ENCODE measurements at places on chromosomes 16 and 17.

DNA sequence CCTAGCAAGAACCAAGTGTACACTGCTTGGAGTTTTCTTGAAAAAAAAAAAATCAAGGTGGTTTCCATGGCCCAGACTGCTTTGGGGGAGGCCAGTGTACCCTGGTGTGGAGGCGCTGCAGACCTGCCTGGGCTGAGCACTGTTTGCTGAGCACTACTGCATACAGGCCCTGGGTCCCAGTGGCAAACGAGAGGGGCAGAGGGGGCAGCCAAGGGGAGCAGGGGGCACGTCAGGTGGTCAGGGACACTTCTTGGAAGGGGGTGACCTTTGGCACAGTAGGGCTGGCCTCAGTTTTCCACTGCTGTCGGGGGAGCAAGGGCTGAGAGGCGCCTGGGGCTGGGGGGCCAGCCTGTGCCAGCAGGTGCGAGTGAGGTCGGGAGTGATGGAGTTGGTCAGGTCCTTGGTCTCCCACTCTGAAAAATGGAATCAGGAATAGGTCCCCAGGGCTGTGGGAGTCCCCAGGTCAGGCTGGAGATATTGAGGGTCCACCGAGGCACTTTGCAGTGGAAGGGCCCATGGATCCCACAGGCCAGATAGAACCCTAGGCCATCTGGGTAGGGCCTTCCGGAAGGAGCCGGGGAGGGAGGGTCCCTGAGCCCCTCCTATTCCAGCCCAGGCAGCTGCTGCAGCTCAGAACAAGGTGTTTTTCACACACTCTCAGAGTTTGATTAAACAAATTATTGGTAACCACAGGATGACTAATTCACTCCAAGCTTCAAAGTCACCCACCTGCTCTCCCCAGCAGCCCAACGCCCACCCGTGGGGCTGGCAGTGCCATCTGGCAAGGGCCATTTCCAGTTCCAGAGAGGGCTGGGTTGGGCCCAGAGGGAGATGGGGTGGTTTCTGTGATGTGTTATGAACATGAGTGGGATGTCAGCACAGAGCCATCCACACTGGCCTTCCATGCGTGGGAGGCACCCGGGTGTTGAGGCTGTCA lies 3.5 kb downstream of the ZFPM1 start:
- DNase-seq: no peak

DNA sequence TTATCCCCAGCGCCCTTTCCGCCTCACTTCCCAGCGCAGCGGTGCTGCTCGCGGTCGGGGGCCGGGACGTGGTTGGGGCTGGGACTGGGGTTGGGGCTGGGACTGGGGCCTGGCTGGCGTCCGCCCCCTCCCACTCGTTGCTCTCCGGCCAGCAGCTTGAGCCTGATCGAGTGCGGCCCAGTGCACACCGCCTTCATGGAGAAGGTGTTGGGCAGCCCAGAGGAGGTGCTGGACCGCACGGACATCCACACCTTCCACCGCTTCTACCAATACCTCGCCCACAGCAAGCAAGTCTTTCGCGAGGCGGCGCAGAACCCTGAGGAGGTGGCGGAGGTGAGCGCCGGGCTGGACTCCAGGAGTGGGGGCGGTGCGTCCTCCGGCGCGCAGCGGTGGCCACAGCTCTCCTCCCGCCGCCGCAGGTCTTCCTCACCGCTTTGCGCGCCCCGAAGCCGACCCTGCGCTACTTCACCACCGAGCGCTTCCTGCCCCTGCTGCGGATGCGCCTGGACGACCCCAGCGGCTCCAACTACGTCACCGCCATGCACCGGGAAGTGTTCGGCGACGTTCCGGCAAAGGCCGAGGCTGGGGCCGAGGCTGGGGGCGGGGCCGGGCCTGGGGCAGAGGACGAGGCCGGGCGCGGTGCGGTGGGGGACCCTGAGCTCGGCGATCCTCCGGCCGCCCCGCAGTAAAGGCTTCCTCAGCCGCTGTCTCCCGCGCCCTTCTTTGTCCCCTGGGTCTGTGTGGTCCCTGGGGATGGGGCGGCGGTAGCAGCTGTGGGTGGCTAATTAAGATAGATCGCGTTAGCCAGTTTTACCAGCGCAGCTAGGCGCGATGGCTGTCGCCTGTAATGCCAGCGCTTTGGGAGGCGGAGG lies 1.8 kb downstream of the HSD17B1 start:
- peak; percentile 80 for DNase-seq

DNA sequence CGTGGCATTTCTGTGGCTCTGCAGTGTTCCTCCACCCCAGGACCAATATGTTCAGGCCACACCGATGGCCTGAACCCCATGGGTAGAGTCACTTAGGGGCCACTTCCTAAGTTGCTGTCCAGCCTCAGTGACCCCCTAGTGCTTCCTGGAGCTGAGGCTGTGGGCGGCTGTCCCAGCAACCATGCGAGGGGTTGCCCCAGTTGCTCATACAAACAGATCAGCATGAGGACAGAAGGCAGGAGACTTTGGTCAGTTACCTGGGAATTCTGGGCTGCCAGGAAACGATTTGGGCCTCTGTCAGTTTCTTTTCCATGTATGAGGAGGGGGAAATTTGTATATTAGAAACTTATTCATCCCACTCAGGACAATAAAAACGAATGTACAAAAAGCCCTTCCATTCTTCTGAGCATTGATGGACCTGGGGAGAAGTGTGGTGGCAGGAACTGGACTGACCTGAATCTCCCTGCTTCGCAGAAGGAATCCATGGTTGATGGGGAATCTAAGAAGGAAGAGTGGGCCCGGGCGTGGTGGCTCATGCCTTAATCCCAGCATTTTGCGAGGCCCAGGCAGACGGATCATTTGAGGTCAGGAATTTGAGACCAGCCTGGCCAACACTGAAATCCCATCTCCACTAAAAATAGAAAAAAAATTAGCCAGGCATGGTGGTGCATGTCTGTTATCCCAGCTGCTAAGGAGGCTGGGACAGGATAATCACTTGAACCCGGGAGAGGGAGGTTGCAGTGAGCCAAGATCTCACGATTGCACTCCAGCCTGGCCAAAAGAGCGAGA lies 4.9 kb upstream of the IL32 start:
- no peak for DNase-seq

GRCh38 chr17:65472666-65473309 lies 88.7 kb downstream of the AXIN2 start:
- no peak for DNase-seq

DNA sequence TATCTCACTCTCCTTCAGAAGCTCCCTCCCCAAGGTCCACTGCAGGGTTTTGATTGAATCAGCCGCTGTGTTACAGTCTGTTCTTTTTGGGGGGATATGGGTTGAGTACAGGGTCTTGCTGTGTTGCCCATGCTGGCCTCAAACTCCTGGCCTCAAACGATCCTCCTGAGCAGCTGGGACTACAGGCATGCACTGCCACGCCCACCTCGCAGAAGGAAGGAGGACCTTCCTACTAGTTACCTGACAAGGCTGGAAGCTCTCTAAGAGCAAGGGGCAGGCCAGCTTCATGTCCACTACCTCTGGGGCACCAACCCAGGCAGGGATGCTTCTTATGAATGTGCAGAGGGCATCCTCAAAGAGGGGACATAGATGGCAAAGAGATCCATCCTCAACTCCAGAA lies 1.9 kb upstream of the MMP28 start:
- DNase-seq: no peak

DNA sequence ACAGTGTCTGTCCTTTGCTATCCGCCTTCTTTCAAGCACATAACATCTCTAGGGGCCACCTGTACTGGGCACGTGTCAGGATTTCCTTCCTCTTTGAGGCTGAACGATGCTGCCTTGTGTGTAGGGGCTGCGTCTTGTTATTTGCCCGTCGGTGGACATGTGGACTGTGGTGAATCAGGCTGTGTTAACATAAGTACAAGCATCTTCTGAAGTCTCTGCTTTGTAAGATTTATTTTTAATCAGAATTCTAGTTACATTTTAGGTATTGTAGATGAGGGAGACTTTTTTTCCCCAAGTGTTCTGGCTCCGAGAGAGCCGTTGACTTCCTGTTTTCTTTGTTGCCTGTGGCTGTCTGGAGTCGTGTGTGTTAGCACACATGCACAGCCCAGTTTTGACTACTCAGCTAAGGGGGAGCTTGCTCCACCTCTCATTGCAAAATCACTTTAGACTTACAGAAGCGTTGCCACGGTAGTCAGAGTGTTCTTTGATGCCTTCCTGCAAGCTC lies 26.1 kb downstream of the SPG7 start:
- DNase-seq: peak; percentile 71

DNA sequence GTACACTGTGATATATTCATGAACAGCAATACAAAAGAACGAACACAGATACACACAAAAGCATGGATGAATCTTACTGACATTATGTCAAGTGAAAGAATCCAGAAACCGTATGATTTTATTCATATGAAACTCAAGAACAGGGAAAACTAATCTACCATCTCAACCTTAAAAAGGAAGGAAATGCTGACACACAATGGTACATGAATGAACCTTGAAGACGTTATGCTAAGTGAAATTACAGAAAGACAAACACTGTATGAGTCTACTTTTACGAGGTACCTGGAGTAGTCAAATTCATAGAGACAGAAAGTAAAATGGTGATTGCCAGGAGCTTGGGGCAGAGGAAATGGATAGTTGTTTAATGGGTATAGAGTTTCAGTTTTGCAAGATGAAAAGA lies 8.7 kb upstream of the PRKCB start:
- peak; percentile 28 for DNase-seq

GRCh38 chr17:81511804-81512561 lies 616 bp downstream of the ACTG1 start:
- peak; percentile 47 for DNase-seq

DNA sequence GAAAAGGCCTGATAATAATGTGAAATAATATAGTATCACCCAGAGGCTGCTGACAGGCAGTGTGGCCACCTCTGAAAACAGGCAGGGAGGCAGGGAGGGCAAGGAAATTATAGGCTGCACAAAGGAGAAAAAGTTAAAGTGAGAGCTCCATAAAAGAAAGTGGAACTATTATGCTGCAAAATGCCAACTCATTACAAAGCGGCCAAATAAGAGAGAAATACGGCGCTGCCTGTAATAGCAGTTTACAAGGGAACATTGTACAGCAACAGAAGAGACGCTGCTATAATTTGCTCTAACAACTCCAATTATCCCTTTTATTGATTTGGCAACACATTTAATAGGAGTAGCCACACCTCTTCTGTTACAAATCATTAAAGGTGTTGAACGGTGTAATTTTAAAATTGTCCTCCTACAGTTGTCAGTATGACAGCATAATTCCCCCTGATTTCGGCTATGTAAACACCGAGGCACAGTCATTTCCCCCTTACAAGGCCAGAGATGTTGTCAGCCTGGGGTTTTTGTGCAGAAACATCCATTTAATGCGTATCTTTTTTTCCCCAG lies 120.3 kb downstream of the MRM1 start:
- DNase-seq: peak; percentile 8

DNA sequence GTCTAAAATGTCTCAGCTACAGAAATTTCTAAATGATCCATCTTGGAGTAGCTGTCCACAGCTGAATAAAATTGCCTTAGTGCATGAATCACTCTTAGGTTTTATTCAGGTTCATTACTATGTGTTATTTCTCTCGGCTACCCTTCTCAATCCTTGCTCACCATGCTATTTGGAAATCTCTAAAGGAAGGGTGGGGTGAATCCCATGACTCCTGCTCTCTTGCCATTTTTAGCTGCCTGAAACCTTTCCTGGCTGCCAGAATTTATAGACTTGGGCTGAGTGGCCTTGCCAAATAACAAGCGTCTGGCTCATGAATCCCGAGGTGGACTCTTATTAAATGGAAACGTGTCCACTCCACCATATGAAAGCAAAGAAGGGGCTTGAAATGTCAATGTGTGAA lies 936.1 kb upstream of the SOX9 start:
- no peak for DNase-seq

Measured in activated CD4-positive, alpha-beta T cell treated with anti-CD3 and anti-CD28 coated beads, Interleukin-2, amount 10 ng/mL, durations not matched to agents 7 days and 5 days (primary cell).